Bronchial smooth muscle cell (primary cell): ENCODE measurements at places on chromosomes 11 and 22. TPM values are rescaled to one million over a fixed set of nuclear protein-coding genes. Genes with fewer than 3 reads are reported as not detected.

Gene ATG2A
- 10.1 and 11.2 TPM in 2 replicates for total RNA-seq

Gene SVIP
- 0.52 and 3.9 TPM in 2 replicates for total RNA-seq

Gene SPTY2D1
- total RNA-seq: 8.3 and 12.8 TPM in 2 replicates

Gene OR5AN1
- total RNA-seq: under 0.01 TPM in 1 of 2 replicates, not detected in the other

Gene KBTBD4
- total RNA-seq: 26.0 and 31.3 TPM in 2 replicates
